ENCODE measurements at places on chromosomes 11 and 22. TPM values are rescaled to one million over a fixed set of nuclear protein-coding genes. Genes with fewer than 3 reads are reported as not detected.

- ATAC-seq, result peak; percentile 88
These were observed 21.1 kb downstream of the SERPINH1 start for GRCh38 chr11:75582895-75583717.

The OR8B3 gene
- total RNA-seq, result not detected

- no peak for ATAC-seq
These were observed 80.4 kb downstream of the SPON1 start for GRCh38 chr11:14042686-14043465.

- no peak for ATAC-seq
These were observed 1.1 kb upstream of the APOA1 start for GRCh38 chr11:116838321-116839084.

DNA sequence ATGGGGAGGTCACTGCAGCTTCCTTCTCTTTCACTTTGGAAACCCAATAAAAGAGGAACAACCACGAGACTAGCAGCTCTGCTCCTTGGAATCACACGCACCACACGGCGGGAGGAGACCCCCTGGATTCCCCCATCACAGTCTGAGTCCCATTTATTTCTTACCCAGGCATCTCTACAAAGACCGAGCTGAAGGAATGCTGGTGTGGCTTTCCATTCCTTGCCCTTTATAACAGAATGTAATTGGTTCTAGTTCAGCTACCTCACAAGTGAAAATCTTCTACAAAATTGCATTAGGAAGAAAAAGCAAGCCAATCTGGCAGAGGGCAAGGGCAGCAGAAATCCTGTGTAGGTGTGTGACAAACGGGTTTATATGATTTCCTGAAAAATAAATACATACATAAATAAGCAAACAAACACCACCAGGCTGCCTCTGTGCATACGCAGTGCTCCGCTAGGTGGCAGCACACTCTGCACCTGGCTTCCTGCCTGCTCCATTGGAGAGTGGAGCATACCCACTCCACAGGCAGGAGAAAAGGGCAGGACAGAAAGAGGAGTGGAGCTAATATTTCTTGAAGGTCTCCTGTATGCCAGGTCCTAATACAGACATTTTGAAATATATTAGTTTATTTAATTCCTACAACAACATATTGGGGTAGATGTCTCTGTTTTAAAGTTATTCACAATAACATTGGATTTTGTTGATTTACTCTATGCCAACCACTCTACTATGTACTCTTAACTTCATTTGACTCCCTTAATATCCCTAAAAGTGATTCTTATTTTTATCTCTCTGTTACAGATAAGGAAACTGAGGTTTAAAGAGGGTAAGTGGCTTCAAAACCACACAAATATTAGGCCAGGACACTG is 673.1 kb downstream of the KCNA4 start:
- ATAC-seq, result no peak

The OR51E2 gene
- total RNA-seq, result 0.94 TPM

DNA sequence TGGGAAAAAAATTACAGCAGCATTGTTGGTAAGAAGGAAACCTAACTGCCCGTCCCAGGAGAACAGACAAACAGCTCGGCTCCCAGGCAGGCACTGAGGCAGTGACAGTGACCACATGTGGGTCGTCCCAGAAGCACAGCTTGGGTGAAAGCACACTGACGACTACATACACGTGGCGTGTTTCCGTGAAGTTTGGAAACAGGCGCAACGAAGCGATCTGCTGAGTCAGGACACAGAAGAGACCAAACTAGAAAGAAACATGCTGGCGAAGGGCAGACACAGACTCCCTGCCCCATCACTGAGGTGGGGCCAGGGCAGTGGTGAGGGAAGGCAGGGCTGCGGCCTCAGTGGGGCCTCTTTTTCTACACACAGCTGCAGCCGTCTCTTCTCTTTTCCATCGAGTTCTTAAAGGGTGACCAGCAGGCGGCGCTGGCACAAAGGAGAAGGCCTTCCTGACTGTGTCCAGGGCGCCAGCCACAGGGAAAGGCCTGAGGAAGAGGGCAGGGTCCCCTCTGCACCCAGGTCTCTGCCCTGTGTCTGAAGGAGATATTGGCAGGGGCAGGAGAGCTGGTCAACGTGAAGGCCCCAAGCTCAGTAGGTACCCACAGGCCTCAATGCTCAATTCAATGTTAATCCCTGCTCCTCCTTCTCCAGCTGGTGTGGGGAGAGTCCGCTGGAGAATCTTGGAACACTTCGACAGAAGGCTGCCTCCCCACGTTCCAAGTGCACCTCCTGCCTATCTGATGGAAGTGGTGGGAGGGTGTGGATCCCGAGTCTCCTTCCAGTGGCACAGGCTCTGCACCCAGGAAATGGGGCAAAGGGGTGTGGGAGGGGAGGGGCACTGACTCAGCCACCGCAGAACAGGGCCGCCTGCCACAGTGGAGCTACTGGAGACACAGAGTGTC is 19.9 kb downstream of the CARS1 start:
- peak; percentile 84 for ATAC-seq

The LINC01488 gene
- total RNA-seq, result not detected

DNA sequence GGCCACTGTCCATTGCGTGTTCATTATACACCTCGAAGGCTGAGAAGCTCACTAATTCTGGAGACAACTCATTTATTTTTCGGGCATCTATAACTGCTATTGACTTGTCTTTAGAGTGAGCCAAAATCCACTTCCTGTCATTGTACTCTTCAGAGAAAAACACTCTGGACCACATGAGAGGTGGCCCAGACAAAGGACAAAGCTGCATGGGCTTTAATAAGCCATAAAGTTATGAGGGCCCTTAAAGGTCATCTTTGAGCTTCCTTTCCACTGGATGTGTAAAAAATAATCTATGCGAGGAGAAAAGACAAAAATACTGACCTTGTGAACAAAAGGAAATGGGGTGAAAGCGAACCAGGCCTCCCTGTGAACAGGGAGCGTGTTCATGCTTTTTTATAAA is 63.5 kb upstream of the ZC3H12C start:
- no peak for ATAC-seq

DNA sequence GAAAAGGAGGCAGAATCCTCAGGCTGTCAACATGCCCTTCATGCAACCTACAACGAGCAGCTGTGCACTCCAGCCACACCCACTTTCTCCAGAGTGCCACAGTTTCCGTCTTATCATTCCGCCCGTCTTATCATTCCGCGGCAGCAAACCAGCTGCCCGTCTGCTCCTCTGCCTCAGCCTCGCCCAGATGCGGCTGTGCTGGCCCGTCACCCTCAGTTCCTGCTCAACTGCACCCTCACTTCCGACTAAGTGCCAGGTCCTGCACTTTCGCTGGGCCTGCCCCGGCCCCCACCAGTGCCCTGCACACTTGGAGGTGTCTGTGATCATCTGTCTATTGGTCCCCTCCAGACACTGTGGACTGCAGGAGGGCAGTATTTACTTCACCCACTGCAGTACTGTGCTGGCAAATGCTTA is 43.7 kb downstream of the MICAL3 start:
- ATAC-seq, result peak; percentile 36

GRCh38 chr11:117819096-117820040 is 5.2 kb downstream of the FXYD2 start:
- no peak for ATAC-seq

The SPON1 gene
- 121 TPM for total RNA-seq

GRCh38 chr22:29184849-29185490 is 20.7 kb upstream of the EMID1 start:
- ATAC-seq, result no peak

All from gastroesophageal sphincter (tissue), 4 donors.